ENCODE measurements at places on chromosomes 3 and 15.

- no peak for DNase-seq
Observed at GRCh38 chr3:128610451-128611070, 40.1 kb downstream of the RPN1 start.

DNA sequence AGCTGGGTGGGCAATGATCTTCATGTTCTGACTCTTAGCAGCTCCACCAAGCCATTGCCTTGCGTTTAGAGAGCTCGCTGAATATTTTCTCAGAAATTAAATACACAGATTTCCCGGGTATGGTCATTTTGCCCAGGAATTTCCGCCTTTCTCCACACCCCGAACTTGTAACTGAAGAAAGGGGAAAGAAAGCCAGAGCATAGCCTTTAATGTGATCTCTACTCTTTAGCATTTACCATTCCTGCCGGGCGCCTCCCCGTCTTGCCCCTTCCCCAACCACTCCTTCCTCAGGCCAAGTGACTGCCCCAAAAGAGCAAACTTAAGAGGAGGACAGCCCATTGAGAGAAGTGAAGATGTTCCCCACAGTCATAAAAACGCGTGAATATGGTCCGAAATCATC, 53.1 kb downstream of the LMCD1 start:
- no peak for DNase-seq

GRCh38 chr3:17802950-17803349, 60.5 kb upstream of the TBC1D5 start:
- no peak for DNase-seq

DNA sequence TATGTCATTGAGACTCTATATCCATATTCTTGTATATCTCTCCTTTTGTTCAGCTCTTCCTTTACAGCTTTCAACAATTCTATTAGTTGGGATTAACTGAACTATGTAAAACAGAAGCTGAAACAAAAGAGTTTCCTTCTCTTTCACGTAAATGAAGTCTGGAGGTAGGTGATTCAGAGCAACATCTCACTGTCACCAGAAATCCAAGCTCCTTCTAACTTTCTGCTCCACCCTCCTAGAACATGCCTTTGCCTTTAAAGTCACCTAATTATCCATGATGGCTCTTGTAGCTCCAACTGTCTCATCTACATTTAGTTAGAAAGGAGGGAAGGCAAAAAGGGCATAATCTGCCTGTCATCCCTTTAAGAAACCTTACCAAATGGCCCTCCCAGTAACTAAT, 458.2 kb upstream of the MDFIC2 start:
- DNase-seq = no peak

GRCh38 chr3:104943974-104944373, 422.7 kb upstream of the ALCAM start:
- no peak for DNase-seq

DNA sequence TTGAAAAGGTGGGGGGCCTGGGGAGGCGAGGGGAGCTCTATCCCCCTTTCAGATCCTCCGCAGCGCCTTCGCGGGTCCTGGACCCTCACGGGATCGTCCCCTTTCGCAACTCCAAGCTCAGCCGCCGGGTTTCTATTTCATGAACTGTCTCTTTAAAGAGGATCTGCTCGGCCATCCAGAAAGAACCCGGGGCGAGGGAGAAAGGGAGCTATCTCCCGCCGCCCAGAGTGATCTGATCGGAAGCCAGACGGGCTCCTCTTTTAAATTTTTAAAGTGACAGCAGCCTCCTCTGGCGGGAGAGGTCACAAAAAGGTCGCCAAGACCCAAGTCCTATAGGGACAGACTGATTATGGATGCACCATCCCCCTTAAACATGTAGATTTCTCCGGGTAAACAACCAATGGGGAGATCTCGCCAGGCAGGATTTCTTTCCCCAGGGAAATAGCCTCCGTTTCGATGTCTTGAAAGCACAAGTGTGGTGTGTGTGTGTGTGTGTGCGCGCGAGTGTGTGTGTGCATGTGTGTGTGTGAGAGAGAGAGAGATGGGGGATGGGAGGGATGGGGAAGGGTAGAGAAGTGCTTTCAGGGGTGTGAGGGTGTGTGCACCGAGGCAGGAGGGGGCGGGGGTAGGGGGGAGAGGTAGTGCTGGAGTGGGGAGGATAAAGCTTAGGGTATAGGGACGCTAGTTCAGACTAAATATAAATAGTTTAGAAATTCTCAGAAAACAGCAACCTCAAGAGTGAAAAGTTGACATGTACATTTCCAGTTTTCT, 516.1 kb downstream of the MECOM start:
- DNase-seq = no peak

DNA sequence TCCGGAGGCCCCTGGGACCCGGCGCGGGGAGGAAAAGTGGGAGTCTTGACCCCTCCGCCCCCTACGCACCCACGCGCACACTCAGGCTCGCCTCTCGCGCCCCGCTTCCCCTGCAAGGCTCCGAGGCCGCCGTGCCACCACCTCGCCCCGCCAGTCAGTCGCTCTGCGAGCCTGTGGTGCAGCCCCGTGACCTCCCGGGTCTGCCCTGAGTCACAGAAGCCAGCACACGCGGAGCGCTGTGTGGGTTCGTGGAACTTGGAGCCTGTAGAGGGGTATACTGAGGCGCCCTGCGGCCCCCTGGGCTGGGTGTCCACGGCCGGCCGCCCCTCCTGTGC, 380 bp upstream of the ALS2CL start:
- DNase-seq = no peak

DNA sequence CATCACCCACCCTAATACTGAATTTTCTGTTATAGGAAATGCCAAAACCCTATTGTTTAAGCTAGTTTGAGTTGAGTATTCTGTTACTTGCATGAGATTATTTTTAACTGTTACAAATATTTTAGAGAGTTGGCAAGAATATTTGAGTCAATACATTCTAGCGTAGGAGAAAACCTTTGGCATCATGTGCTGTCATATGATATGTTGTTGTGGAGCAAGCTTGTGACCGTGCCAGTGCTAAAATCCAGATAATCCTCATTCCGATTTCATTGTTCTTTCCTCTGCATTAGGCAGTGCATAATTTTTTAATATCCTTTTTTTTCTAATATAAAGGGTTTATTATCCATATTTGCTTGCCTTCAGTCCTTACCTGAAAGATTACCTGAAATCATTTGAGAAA, 168.0 kb upstream of the GMNC start:
- no peak for DNase-seq

DNA sequence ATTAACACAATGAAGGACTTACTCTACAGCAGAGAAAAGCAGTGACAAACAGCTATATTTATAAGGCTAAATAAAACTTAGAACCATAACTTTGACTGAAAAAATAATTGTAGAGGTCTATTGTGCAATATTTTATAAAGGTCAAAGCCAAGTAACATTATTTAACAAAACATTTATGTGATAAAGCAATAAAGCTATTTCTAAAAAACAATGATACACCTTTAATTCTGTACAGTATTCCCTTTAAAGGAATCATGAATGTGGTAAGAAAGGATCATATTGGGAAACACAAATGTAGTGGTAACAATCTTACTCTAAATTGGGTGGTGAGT, 236.4 kb downstream of the ISL2 start:
- DNase-seq = no peak

DNA sequence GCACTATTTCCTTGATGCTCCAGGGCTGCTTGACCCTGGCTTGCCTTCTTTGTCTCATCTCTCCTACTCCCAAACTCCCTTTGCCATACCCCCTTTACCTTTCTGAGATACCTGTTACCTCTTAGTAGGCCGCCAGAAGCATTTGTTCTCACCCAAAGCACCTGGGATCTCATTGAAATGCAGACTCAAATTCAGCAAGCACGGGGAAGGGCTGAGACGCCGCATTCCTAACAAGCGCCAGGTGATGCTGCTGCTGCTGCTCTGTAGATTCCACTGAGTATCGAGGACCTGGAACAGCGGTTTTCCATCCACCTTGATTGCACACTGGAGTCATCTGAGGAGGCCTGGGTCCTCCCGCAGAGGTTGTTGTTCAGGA, 91.8 kb downstream of the TMEM266 start:
- no peak for DNase-seq

GRCh38 chr15:99305761-99306505, 54.7 kb downstream of the LRRC28 start:
- no peak for DNase-seq

GRCh38 chr3:54342676-54343075, 220.3 kb downstream of the CACNA2D3 start:
- DNase-seq = no peak

GRCh38 chr15:25709437-25710159, 153.5 kb downstream of the ATP10A start:
- no peak for DNase-seq

DNA sequence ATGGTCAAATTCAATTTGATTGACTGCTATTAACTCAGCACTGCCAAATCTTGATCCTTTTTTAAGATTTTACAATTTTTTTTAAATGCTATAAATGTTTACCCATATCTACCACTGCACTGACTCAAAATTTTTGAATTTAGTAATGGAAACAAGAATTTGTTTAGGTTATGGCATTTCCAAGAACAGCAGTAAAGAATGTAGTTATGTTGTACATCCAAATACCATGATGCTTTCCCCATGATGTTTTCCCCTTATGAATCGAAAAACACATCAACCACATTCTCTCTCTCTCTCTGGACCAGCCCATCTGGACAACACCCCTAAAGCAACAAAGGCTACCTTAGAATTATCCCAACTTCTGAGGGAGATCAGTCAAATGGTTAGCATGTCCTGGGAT, 14.2 kb downstream of the CHRM5 start:
- no peak for DNase-seq

GRCh38 chr3:66302288-66302687, 81.5 kb downstream of the SLC25A26 start:
- DNase-seq = no peak

- DNase-seq = no peak
Observed at GRCh38 chr15:94403331-94403730, 172.0 kb downstream of the MCTP2 start.

GRCh38 chr3:131417751-131418150, 36.2 kb downstream of the NUDT16 start:
- DNase-seq = no peak

DNA sequence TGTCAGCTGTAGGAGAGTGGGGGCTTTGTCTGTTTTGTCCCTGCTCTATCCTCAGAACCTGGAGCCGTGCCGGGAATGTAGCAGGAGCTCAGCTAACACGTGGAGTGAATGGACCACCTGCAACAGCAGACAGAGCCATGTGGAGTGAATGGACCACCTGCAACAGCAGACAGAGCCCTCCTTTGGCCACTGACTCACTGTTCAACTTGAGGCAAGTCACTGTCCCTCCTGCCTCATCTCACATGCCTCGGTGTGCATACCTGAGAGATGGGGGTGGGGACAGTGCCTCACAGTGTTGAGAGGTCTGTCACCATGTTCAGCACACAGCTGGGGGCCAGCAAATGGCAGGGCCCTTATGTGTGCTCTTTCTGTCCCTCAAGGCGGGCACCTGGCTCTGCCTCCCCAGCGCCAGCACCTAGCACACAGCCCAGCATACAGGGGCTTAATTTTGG, 27.9 kb downstream of the FEM1B start:
- DNase-seq = no peak

GRCh38 chr3:36729204-36730056, 34.9 kb downstream of the DCLK3 start:
- DNase-seq = no peak

DNA sequence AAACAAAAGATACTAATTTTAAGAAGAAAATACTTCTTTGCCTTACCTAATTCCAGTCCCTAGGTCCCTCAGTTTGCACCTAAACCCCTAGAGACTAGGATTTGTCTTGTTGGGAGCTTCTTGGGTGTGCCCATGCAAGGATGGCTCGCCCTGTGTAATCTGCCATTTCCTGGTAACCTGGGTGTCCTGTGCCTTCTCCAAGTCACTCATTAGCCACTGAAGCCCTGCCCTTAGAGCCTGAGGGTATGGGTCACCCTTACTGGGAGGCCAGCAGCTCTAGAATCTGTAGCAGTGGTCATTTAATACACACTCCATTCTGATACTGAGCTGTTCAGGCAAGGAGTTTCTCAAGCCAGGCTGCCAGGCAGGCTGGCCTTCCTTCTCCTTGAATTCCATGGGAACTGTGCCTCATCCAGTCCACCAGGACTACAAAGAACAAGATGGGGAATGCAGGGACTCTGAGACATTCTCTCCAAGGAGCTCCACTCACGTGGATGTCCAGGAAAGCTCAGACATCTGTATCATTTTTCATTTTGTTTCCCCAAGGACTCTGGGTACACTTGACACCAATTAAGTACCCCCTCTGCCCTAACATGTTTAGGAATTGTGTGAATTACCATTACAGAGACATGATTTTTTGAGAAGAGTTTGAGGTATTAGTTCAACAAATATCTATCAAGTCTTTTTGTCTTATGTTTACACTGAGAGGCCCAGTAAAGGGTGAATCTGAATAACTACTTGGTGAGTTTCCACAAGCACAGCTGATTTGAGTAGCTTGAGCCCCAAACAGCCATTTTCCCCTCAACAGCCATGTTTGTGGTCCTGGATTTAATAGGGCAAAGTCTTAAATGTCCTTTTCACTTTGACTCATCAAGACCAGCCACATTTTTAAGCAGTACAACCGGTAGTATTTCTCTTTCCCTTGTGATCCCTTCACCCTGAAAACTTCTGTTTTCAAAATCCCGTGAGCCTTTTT, 52.6 kb downstream of the ARNT2 start:
- no peak for DNase-seq

GRCh38 chr3:195699388-195699771, 21.4 kb upstream of the MUC20 start:
- DNase-seq = no peak

DNA sequence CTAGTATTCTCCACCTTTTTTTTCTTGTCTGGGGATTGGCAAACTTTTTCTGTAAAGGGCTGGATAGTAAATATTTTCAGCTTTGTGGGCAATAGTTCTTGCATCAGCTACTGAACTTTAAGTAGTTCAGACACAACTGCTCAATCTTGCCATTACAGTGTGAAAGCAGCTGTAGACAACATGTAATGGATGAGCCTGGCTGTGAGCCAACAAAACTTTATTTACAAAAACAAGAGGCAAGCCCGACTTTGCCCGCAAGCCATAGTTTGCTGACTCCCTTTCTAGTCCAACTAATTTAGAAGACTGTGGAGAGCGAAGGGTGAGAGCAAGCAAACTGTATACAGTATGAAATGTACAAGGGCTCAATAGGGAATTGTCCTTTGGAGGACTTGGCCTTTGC, 6.2 kb downstream of the FRMD4B start:
- DNase-seq = no peak

DNA sequence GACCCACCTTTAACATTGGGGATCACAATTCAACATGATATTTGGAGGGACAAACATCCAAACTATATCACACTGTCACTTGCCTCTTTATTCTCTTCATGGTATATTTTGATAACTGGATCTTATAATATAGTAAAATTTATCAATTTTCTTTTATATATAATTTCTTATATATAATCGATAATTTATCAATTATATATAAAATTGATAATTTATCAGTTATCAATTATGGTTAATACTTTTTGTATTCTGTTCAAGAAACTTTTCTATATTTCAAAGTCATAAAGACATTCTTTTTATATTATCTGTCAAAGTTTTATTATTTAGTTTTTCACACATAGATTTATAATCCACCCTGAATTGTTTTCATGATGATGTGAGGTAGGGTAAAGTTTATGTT, 132.9 kb downstream of the ZNF280D start:
- no peak for DNase-seq

All from stimulated activated CD8-positive, alpha-beta memory T cell treated with anti-CD3 and anti-CD28 coated beads, Interleukin-4, amount 100 ng/mL, for 1 hour (primary cell).